NCI-H1092 treated with DMSO at 0.1 percent for 48 hours (cell line): ENCODE measurements at places on chromosomes 2 and 18.
A peak's percentile ranks its signal among the peaks of the same experiment; 100 is the strongest.

GRCh38 chr2:71928734-71929481 lies 218.8 kb downstream of the CYP26B1 start:
- DNase-seq: peak; percentile 1

DNA sequence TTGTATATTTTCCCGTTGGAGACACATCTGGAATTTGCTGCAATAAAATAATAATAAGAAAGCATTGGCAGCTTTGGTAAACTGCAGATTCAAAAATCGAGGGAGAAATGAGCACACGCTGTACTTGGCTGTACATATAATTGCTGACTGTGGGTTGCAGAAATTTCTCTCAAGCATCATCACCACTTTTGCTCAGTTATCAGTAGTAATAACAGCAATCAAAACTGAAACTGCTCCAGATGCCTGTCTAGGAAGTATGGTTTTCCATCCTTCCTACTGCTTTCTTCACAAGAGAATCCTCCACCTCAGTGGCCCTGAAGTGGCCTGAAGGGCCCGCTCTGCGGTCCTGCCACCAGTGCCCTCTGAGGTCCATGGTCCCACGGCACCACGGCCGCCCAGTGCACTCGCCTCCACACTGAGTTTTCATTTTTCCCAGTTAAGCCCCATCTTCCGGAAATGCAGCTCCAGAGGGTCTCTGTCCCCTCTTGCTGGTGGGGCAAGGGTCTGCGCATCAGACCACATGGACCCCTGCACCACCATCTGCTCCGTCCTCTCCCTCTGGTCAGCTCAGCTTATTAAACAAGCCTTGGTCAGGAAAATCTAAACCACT lies 3.9 kb downstream of the DUSP28 start:
- DNase-seq: no peak

DNA sequence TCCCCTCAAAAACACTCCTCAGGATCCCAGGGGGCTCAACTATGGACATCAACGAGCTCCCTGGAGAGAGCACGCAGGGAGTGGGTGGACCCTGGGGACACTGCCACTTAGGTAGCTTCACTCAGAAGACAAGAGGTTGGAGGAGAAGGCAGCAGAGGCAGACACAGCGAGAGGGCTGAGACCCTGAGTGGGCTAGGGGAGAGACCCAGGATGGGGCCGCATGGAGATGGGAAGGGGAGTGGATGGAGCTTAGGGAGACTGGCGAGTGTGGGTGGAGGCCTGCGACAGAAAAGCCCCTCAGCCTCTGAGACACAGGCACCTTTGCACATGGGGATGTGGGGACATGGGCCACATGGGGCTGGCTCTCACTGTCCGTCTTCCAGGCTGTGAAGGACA lies 70.9 kb downstream of the ASB1 start:
- DNase-seq: no peak

DNA sequence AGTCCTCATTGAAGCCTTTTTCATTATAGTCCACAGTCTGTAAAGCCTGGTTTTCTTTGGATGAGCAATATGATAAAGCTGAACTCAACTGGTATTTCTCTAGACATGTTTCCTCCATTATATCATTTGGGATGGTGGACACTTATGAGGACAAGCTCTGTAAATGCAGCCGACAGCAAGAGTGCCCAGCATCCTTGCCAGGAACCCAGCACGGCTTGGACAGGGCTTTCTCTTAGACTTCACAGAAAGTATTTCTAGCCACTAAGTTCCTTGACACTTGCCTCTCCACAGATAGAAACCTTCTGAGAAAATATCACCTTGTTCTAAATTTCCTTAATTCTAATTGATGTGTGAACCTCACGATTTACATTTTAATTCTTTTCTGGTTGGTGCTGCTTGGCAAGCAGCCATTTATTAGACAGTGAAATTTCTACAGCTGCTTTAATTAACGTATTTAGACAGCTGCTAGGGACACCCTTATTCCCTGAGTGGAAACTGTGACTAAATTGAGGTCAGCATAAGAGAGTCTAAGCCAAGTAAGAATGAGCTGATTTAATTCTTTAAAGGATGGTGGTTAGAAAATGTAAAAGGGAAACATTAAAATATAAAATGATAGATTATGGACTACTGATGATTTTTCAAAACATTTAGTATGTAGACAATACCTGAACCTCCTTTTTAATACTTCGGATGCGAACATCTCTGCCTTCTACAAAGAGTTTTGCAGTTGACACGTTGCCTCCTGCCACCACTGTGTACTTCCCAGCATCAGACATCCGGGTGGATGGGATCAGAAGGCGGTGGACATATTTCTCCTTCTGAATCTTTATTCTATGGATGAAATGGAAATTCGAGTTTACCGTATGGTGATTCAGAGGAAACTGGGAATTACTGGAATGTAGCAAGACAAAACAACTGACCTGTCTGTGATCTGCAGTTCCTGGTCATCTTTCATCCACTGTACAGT lies 39.8 kb downstream of the TTN start:
- DNase-seq: peak; percentile 86

- no peak for DNase-seq
Measured at GRCh38 chr2:177243476-177243875, 21.1 kb downstream of the NFE2L2 start.

DNA sequence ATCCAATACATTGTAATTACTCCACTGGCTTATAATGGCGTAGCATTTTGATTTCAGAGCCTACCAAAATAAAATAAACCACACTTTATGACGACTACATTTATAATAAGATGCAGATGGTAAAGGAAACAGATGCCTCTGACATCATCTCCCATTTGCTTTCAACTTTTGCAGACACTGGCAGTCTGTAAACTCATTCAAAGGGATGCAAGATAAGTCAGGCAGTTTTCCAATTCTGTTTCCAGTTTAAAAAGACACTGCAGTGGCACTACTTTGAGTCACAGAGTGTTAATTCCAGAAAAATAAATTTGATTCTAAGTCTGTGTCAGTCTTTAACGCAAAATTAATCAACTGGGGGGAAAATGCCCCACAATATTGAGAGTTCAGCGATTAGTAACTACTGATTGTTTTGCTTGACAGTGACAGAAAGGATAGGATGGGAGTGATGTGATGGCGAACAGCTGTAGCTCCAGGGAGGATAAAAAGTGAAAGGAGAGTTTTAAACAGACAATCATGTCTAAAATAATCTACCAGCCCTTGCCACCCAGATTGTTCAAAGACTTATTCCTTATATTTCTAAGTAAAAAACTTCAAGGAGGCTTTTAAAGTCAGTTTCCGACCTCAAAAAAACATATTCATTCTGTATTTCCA lies 6.7 kb downstream of the DSEL start:
- DNase-seq: no peak

DNA sequence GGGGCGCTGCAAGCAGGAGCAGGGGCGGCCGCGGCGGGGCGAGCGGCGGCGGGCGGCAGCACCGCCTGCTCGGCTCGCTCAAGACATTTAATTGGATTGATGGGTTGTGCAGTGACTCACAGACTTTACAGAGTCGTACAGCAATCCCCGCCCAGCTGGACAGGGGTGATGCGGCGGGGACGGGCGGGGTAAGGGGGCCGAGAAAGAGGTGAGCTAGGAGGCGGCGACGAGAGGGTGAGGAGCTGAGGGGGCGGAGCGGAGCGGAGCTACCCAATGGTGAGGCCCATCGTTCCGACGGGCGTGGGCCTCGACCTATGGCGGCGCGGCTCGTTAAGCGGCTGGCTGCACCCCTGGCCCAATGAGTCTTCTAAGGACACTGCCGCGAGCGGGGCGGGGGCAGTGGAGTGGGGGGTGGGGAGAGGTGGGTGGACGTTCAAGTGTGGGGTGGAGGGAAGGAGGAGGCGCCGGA lies 97.1 kb upstream of the SERTAD2 start:
- DNase-seq: peak; percentile 99

DNA sequence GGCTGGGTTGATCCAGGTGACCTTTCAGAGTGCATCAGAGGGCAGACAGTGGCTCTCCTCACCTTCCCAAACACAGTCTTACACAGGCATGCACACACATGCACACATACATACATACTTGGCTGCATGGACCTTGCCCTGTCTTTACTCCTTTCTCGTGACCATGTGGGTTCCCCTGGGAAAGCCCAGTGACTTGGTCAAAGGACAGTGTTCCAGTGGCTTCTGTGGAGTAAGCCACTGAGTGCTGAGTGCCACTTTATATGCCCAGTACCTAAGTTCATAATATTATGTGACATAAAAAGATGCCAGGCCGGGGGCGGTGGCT lies 249.4 kb downstream of the MYCN start:
- no peak for DNase-seq

DNA sequence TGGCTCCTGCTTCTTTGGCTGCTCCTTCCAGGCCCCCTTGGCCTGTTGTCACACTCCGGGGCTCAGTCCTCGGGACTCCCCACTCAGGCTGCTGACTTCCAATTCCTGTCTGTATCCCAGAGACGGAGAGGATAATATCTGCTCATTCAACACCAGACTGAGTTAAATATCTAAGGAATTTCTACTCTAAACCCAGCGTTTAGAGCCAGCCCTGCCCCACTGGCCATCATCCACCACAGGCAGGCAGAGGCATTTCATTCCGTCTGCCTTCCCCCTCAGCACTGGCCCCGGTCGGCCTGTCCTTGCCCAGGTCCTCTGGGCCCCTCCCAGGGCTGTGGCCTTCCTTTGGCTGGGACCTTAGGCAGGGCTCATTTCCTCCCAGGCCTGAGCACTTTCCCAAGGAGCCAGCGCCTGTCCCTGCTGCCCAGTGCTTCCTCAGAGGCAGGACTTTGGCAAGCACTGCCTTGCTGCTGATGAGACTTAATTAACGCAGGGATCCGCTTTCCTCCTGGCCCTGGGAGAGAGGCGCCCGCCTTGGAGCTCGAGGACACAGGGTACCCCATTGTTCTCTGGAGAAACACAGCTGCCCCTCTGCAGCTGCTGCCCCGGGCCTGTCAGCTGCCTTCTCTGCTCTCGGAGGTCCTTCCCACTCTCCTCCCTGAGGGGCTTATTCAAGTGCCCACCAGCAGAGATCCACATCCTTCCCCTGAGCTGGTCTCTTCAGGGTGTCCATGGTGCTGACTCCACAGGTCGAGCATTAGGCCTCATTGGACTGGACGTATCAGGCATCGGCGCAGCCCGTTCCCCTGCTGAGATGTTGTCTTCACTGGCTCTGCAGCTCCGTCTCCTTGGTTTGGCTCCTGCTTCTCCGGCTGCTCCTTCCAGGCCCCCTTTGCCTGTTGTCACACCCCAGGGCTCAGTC lies 42.8 kb downstream of the ATOH8 start:
- DNase-seq: peak; percentile 16

DNA sequence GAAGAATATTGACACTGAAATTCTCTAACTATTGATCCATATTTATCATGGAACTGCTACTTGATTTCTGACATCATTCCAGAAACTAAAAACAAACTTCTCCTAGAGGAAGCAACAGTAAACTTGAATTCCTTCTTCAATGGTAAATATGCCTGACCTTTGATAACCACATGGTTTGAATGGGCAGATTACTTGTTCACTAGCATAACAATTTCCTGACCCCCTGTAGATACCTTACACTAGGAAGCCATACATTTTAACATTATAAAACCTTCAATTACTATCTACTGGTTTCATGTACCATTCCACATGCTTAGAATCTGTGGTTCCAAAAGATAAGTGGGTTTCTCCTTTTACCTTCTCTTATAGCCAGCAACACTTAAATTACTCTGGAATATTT lies 36.5 kb upstream of the DSG1 start:
- DNase-seq: no peak

DNA sequence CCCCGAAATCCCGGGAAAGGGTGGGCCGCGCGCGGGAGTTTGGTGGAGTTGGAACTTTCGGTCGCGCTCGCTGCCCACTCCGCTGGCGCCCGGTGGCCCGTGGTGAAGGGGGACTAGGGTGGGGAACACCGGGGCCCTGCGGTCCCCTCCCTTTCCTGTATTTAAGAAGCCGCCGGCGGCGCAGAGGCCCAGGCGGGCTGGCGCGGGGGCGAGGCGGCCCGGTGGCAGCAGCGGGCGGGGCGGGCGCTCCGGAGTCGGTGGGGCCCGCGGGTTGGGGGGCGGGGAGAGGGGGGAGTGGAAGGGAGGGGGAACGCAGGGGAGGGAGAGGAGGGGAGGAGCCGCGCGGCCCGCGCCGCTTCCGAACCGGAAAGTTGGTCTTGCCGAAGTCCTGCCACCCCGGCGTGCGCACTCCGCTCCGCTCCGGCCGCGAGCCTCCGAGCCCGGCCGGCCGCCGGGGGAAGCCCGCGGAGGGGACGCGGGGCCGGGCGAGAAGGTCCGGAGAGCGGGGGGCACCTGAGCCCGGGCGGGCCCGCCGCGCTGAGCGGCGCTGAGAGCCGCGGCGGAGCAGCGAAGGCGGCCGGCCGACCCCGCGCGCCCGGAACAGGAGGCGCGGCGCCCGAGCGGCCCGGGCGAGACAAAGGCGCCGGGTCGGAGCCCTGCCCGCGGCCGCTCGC lies 425 bp upstream of the SALL3 start:
- no peak for DNase-seq

- no peak for DNase-seq
Measured at GRCh38 chr18:59658941-59659340, 38.3 kb downstream of the CCBE1 start.

DNA sequence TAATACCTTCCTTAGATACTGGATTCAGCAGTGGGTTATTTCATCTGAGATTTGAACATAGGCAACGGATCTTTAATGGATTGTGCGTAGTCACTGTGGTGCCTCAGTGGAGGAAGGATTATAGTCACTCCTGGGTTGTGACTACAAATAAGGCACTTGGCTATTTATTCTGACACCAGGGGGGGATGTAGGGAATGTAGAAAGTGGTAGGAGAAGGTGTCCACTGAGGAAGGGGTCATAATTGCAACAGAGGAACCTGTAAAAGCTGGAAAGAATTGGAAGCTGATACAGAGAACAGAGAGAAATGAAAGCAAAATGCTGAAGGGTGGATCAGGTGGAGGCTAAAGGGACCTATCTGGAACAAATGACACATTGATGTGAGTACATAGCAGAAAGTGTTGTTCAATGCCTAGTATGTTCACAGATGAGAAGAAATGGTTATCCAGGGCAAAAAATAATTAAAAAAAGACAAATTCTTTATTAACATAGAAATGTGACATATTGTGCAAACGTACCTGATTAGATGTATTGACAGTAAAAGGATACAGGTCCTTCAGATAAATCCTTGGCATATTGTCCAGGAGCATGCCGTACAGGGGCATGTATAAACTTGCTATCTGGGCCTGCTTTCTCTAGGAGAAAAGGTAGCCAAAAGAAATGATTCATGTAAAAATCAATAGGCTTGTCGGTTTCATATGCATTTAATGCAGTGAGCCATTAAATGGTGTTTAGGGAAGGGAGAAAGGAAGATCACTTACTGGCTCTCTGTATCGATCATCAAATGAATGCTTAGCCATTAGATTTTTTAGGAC lies 91.2 kb upstream of the CCDC195 start:
- DNase-seq: no peak

- DNase-seq: no peak
Measured at GRCh38 chr2:240455647-240456446, 20.4 kb downstream of the GPC1 start.

GRCh38 chr2:62034715-62035114 lies 129.2 kb downstream of the COMMD1 start:
- DNase-seq: no peak

- peak; percentile 56 for DNase-seq
Measured at GRCh38 chr2:235026649-235027557, 75.1 kb downstream of the SH3BP4 start.
